Jurkat, Clone E6-1 (cell line): ENCODE measurements at places on chromosomes 11 and 22.

DNA sequence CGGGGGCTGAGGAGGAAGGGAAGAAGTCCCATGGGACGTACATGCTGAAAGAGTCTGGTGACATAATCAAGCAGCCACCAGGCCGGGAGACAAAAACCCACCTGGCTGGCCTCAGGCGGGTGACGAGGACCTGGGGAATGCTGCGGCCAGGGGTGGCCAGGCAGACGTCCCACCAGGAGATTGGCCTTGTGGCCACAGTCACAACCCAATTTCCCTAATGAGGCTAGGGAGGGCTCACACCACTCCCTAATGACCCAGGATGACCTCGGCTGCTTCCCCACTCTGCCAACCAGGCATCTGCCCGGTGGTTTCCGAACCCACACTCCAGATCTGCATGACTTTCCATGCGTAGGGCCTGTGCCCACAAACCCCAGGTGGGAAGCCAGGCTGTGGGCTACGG is 66.9 kb downstream of the SCUBE1 start:
- DNase-seq: no peak

GRCh38 chr11:4063348-4063747 is 31.3 kb upstream of the RRM1 start:
- DNase-seq: no peak

- DNase-seq: peak; percentile 95
Observed at GRCh38 chr22:23696326-23696851, 5.6 kb downstream of the RGL4 start.

DNA sequence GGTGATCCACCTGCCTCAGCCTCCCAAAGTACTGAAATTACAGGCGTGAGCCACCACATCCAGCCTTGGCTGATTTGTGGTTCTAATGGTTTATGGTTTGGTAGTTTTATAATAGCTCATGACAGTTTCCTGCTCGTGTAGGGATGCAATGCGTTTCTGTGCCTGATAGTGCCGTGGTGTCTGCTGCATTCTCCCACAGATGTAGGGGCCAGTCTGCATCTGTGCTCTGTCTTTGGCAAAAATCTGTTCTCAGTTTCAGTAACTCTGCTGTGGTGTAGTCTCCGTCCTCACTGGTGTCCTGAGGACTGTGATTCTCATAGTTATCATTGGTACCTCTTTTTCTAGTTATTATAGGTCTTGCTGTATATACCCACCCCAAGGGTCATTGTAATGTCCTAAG is 16.3 kb downstream of the ST14 start:
- DNase-seq: no peak

- DNase-seq: peak; percentile 49
Observed at GRCh38 chr11:90476442-90477007, 253.7 kb upstream of the CHORDC1 start.

GRCh38 chr22:37563153-37564081 is 3.1 kb downstream of the CDC42EP1 start:
- DNase-seq: no peak

- DNase-seq: no peak
Observed at GRCh38 chr11:59403546-59403945, 22.7 kb downstream of the OR5A2 start.

GRCh38 chr11:2722955-2723354 is 23.2 kb upstream of the KCNQ1OT1 start:
- no peak for DNase-seq

GRCh38 chr11:104159356-104159755 is 4.6 kb downstream of the PDGFD start:
- DNase-seq: no peak

DNA sequence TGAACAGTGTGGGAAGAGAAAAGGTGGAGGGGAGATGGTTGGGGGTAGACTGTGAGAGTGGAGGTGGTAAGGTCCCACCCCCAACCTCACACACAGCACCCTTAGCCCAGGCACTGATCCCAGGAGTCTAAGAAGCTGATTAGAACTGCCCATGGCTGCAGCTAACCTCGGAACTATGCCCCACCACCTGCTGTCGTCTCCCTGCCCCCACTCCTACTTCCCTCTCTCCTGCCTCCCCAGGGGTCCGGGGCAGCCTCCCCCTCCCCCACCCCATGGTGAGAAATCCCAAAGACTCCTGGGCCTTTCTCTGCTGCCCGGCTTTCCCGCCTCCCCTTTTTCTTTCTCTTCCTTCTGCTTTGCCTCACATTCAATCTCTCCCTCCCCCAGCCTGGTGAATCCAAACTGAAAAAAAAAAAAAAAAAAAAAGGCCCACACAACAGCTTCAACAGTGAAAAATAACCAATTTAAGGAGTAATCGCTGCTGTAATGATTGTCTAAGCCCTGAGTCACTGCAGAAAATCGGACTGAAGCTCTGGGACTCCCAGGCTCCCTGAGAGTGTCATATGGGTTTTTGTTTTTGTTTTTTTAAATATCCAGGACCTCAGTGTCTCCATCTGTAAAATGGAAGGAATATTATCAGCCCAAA is 9.6 kb upstream of the TP53I11 start:
- DNase-seq: no peak

DNA sequence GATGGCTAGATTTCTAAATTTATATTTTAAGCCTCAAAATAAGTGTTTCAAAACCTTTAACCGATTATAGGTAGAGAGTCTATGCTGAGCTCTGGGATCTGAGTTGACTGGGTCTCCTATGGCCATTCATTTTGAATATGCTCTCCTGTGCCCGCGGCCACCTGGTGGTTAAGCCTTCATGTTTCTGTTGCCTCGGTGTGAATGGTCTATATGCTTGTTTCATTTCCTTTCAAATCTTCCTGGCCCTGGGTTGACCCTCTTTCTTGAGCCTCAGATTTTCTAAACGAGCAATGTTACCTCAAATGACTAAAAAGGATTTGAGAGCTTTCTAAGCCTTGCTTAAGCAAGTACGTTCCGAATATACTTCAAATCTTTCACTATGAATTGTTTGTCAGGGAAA is 789.4 kb upstream of the KIRREL3 start:
- DNase-seq: peak; percentile 10

DNA sequence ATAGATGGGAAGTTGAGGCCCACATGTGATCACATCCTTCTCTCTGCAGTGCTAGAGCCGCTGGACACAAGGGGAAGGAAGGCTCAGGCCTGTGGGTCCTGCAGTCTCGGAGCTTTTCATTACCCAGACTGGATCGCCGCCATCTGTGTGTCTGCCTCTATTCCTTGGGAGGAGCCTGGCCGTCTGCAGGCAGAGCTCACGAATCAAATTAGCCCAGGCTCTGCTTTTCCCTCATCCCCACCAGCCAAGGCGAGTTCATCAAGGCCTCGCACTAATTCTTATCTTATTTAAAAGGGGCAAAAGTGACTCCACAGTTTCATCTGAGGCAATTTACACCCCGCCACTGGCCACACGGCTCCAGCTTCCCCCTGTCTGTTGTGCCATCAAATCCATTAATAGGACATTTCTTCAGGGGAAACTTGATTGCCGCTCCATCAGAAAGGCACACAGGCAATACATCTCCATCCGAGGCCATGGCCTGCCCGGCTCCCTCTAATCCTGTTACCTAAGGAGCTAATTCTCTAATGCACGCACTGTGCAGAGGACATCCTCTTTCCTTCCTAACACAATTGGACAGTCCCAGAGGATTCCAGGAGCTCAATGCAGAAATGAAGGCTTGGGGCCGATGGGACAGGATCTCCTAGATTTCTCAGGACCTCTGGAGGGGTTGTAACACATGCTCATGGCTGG is 3.3 kb upstream of the HTR3A start:
- DNase-seq: no peak

GRCh38 chr11:132942611-132943356 is 589.5 kb downstream of the OPCML start:
- no peak for DNase-seq

DNA sequence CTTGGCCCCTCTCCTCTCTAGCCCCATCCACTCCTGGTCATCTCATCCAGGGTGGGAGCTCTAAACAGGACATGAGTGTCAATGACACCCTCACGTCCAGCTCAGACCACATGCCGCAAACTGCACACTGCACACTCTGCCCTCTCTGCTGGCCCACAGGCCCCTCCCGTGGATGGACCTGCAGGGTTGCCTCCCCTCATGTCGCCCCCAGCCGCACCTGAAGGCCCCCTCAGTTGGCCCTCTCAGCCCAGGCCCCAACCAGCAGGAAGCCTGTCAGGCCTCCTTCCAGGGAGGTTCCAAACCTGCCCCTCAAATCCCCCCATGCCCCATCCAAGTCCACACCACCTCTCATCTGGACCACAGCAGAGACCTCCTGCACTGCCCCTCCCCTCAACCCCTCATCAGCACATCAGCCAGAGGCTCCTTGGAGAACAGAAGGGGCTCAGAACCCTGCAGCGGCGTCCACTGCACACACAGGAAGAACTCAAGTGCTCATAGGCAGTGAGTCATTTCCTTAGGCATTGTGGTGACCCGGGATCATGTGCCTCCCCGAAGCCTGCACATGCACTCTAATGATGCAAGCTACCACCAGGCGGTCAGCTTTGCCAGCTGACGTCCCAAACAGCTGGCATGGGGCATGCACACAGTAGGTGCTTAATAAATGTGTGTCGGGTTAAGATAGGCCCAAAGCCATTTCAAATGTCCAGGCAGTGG is 12.9 kb upstream of the CDKN1C start:
- no peak for DNase-seq

- DNase-seq: no peak
Observed at GRCh38 chr11:133040289-133040900, 491.9 kb downstream of the OPCML start.

- no peak for DNase-seq
Observed at GRCh38 chr11:129584316-129584715, 208.7 kb downstream of the BARX2 start.

- DNase-seq: no peak
Observed at GRCh38 chr11:102487214-102487613, 34.6 kb upstream of the TMEM123 start.

DNA sequence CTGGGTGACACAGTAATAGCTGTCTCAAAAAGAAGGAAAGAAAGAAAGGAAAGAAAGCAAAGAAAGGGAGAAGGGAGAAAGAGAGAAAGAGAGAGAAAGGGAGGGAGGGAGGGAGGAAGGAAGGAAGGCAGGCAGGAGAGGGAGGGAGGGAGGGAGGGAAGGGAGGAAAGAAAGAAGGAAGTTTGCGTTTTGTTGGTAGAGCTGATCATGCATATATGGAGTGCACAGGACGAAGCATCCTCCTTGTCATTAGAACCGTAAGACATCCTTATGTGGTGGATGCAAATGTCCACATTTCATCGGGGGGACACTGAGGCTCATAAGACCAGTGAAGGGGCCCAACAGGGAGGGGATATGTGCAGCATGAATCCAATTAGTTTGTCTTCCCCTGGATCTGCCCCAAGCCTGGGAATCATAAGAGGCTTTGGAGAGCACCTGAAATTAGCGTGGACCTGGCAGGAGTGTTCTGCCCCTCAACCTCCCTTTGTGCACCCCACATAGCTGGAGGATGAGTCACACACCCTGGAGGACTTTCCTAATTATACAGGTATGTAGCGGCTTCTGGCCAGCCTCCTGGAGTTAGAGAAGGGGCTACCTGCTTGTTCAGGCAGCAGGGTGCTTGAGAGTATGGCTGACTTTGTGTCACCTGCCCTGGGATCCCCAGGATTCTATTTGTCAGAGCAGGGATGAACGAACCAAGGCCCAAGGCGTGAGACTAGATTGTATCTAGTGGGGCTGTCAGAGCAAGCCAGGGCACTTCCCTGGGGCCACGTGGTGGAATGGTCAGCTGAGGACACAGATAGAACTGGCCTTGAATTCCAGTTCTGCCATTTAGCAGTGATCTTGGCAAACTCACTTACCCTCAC is 119.7 kb upstream of the CD82 start:
- DNase-seq: no peak

DNA sequence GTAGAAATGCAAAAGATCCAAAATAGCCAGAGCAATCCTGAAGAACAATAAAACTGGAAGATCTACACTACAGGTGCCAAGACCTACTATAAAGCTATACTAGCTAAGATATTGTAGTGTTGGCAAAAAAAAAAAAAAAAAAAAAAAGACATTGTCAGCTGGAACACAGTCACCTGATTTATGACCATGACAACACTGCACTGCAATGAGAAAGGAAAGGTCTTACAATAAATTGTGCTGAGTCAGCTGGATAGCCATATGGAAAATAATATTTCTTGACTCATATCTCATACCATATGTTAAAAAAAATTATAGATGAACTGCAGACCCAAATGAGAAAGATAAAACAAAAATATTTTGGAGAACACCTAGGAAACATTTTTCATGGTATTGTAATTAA is 3.1 kb upstream of the PANX3 start:
- DNase-seq: no peak

DNA sequence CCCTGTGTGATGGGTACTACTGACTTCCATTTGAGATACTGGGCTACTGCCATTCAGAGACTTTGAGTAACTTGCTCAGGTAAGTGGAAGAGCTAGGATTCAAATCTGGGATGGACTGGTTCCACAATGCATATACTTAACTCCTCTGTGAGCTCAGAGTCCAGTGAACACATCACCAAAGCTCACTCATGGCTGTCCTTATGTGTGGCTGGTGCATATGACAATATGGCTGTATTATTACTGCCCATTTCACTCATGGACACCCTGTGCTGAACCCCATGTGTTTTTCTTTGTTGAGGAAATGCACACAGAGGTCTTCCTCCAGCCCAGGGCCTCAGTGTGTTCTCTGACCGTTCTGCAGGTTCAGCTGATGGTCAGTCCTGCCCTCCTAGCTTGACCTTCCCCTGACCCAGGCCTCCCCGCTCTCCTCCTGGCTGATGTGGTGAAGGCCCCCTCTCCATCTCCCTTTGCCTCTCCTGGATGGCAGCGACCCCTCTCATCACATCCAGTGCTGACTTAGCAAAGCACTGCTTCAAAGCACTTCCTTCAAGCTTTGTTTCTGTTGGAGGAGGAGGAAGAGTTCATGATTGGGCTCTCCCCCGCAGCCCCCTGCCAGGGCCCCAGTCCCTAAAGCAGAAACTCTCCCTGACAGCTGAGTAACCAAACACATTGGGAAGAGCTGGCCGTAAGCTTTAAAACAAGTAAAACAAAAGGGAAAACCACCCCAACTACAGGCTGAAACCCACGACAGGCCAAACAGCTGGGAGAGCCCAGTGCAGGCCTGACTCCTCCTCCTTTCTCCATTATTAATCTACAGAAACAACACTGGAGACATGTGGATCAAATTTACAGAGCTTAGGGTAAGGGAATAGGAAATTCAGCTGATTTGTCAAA is 101.2 kb downstream of the NAT10 start:
- DNase-seq: no peak

DNA sequence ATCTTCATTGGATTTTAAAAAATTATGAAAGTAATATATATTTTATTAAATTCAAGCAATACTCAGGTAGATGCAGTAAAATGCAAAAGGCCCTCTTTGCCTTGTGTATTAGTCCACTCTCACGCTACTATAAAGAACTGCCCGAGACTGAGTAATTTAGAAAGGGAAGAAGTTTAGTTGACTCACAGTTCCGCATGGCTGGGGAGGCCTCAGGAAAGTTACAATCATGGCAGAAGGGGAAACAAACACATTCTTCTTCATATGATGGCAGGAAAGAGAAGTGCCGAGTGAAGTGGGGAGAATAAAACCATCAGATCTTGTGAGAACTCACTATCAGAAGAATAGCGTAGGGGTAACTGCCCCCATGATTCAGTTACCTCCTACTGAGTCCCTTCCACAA is 130.8 kb downstream of the HIPK3 start:
- DNase-seq: no peak
